Stimulated activated CD4-positive, alpha-beta T cell treated with anti-CD3 and anti-CD28 coated beads, Interleukin-4, amount 100 ng/mL, for 4 hours (primary cell): ENCODE measurements at places on chromosomes 4 and X.

DNA sequence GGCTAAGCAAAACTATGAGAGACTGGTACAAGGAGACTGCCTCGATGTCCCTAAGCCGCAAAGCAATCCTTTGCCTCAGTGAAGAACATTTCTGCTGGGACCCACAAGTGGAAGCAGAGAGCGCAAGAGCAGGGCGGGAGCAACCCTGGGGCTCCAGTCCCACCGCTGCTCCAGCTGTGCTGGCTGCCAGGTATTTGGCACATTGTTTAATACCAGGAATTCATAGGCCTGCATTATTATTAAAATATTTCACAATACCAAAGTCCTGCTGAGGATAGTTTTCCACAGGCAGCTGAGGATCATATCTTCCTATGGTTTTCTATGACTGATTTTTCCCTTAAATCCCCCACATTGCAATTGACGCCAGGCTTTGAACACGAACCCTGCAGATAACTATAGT, 163.5 kb upstream of the TLL1 start:
- DNase-seq: no peak

GRCh38 chr4:165096776-165097175, 15.9 kb downstream of the TMEM192 start:
- no peak for DNase-seq

DNA sequence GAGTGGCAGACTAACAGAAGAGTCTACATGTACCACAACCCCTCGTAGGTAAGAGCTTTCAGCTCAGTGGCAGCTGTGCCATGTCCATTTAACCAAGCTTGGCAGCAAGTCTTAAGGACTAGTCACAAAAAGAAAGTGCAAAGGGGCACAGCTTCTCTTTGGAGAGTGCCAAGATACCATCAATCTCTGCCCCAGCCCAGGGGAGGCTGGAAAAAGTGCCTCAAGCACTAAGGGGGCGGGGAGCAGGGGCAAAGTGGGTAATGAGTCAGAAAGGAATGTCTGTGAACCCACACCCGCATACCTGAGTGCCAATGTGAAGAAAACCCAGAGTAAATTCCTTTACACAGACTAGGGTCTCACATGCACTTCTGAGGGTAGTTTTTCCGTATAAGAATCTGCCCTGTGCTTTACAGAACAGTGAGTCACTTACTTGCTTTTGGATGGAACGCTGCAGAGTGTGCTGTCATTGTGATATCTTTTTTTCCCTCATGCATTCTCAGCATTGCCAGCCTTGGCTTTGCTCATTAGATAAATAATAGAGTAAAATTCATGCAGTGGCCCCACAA, 219.8 kb downstream of the ZNF674 start:
- DNase-seq: peak; percentile 85

DNA sequence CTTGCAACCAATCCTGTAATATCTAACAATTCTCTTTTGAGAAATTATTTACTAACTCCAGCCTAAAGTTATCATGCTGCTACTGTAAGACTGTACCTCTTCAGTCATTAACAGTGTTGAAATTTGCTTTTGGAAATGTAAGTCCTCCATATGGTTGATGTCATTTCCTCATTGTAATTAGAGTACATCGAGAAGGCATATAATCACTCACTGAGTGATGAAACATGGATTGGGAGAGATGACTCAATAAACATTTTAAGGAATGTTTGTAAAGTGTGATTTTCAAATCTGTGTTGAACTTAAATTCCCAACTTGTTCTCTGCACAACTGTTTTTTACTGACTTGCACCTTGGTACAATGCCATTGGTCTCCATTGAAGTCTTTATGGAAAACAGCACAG, 61.2 kb downstream of the HMGB2 start:
- no peak for DNase-seq

DNA sequence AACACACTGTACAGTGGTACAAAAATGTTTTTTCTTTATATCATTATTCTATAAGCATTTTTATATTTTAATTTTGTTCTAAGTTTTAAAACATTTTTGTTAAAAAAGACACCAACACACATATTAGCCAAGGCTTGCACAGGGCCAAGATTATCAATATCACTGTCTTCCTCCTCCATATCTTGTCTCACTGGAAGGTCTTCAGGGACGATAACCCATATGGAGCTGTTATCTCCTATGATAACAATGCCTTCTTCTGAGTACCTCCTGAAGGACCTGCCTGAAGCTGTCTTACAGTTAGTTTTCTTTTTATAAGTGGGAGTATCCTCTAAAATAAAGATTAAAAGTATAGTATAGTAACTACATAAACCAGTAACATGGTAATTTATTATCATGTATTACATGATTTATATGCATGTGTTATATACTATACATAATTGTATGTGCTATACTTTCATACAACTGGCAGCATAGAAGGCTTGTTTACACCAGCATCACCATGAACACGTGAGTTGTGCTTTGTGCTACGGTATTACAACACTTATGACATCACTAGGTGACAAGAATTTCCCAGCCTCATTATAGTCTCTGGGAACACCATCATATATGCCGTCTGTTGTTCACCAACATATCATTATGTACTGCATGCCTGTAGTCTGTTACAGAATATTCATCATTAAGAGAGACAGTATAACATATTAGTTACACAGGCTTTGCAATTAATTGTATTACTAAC, 90.7 kb downstream of the WDFY3 start:
- no peak for DNase-seq

GRCh38 chrX:65528293-65528692, 6.3 kb downstream of the LAS1L start:
- no peak for DNase-seq

DNA sequence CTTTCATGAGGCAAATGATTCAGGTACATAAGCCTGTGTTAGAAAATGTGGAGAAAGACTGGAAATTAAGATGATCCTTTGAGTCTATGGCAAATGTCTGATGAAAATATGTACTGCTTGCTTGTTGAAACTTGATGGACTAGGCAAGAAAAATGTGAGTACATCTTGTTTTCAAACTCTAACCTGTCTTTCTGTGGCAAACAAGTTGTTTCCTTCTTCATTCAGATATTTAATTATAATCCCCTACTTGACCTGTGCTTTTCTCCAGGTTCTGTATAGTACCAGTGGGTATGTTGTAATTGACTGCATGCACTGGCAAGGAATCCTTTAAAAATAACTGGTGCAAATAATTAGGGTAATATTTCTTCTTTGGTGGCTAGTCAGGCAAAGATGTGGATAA, 136.7 kb downstream of the ARHGAP24 start:
- DNase-seq: no peak

DNA sequence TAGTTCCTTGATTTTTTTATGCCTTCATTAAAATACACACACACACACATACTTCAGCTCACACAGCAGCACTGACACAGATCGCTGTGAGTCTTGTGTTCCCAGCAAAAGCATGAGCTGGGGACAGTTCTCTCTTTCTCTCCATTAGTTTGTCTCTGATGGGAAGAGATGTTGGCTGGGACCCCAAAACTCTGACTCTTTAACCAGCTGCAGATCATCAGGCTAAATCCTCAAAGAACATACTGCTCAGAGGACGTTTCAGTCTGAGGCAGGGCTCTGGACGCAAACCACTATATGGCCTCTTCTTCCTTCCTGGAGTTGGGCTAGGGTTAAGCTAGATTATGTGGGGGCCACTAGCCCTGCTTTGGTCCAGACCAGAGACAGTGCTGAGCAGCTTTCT, 109.6 kb downstream of the NHSL2 start:
- no peak for DNase-seq

DNA sequence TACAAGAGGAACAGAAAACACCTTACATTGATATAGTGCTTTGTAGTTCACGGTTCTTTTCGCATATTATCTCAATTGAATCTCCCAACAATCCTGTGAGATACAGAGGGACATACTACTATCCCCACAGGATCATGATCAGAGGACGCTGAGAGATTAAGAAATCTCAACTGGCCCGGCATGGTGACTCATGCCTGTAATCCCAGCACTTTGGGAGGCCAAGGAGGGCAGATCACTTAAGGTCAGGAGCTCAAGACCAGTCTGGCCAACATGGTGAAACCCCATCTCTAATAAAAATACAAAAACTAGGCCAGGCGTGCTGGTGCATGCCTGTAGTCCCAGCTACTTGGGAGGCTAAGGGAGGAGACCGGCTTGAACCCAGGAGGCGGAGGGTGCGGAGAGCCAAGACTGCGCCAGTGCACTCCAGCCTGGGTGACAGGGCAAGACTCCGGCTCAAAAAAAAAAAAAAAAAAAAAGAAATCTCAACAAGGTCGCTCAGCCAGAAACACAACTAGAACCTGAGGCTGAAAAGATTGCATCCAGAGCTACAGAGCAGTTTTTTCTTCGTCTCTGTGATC, 7.4 kb downstream of the APOO start:
- DNase-seq: no peak

- no peak for DNase-seq
Observed at GRCh38 chrX:7446815-7447214, 298.9 kb upstream of the PUDP start.
